ENCODE measurements at places on chromosomes 2 and 18.

DNA sequence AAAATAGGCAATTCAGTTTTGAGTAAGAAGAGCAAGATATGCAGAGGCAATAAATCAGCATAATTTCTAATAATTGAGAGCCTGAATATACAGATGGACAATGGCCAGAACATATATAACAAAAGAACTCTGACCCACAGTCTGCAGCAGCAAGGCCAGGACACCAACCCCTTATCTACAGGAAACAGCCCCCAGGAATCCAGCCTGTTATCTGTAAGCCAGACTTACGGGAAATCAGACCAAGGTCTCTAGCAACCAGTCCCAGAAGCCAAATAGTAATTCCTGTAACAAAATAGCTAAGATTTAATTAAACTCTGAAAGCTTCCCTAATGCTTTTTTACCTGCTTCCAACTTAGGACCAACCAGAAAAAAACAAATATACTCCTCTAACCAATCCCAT lies 434.5 kb upstream of the GYPC start:
- no peak for DNase-seq

DNA sequence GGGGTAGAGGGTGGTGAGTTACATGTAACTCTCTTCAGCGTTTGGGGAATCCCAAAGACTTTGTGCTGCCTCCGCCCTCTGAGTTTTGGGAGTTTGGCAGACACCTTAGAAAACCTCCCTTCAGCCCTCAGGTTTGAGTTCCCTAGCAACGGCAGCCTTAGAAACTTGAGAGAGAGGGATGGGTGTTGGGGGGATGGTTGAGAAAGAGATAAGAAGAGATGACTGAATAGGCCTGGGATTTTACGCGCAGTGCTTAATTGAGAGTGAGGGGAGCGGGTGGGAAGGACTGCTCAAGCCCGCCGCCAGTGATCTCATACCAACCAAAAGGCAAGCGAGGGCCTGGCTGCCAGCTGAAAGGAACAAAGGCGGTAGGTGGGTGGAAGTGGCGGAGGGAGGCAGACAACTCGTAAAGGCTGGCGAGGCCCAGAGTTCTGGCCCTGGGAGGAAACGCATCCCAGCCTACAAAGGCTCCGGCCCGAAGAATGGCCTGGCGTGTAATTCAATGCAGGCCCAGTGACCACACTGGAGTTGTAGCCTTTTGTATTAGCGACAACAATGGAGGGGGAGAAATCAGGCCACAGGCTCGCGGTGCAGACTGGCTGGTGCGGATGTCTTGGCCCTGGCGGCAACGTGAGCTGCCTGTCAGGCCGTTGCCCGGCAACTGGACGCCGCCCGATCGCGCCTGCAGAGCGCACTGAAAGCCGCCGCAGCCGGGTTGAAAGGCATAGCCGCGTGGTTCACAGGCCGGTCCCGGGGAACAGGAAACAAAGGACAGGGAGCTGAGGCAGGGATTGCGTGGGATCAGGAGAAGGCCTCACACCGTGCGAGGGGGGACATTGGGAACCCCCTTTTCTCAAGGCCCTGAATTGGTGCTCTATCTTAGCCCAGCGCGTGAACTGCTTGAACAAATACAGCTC lies 39.9 kb upstream of the DARS1 start:
- no peak for DNase-seq

DNA sequence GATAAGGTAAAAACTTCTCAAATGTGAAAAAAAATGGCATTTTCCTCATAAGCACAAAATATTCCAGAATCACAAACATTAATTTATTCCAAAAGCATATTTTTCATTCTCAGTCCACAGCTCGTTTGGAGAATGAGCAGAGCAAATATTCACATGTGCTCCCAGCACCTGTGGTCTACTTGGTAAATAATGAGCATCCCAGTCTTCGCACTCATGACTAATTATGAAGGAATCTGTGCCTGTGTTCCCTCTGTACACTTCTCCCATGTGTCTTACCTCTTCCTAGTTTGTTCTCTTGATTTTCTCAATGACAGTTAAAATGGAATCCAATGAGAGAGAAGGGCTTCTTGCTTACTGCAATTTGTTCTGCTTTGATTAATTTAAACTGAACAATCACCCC lies 671.0 kb upstream of the SOX11 start:
- peak; percentile 77 for DNase-seq

- no peak for DNase-seq
These were observed 68.0 kb downstream of the MAPK4 start for GRCh38 chr18:50627594-50628532.

DNA sequence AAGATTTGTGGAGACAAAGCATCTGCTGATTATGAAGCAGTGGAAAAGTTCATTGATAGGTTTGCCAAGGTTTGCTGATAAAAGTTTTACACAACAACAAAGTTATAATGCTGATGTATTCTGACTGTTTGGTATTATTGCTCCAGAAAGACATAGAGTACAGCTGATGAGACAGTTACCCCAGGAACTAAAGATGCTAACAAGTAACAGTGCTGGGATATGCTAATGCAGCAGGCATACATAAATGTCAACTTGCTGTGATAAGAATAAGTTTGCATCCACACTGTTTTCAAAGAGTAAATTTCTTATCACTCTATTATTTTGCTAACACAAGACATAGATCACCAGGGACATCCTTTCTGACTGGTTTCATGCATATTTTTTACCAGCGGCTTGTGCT lies 1221.3 kb upstream of the CELF4 start:
- no peak for DNase-seq

DNA sequence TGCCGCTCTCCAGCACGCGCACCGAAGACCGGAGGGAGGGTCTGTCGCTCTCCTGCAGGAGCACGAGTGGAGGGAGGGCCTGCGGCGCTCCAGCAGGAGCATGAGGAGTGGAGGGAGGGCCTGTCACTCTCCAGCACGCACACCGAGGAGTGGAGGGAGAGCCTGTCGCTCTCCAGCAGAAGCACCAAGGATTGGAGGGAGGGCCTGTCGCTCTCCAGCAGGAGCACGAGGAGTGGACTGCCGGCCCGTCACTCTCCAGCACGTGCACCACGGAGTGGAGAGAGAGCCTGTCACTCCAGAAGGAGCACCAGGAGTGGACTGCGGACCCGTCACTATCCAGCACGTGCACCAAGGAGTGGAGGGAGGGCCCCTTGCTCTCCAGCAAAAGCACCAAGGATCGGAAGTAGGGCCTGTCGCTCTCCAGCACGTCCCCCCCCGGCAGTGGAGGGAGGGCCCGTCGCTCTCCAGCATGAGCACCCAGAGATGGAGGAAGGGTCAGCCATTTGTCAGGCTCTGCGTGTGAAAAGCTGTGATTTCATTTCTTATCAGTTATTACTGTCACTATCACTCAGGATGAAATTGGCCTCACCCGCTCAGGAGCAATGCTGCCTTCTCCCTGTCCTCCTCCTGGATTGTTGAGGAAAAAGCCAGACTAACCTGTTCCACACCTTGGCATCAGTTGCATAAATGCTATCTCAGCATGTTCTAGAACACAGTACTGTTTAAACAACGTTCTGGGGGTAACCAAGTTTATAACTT lies 35.9 kb downstream of the ADI1 start:
- DNase-seq = no peak

- DNase-seq = no peak
These were observed 270.7 kb upstream of the HDAC4 start for GRCh38 chr2:239671471-239671870.

DNA sequence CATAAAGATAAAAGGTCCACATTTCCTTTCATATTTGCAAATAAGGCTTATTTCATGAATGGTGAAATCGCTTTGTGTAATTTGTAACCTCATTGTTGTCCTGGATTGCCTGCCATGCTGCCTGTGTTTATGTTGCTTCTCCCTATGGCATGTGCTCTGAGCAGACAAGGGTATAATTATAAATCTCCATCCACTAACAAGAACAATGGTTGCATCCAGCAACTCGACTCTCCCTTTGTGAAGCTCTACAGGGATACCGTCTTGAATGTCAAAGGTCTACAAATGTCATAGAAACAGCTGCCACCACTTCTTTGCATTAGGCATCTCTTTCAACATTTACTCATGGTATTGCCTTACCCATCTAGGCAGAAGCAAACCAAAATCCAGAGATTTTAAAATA lies 209.6 kb downstream of the SLC8A1 start:
- no peak for DNase-seq

GRCh38 chr18:8337211-8337610 lies 272.0 kb upstream of the RAB12 start:
- no peak for DNase-seq

DNA sequence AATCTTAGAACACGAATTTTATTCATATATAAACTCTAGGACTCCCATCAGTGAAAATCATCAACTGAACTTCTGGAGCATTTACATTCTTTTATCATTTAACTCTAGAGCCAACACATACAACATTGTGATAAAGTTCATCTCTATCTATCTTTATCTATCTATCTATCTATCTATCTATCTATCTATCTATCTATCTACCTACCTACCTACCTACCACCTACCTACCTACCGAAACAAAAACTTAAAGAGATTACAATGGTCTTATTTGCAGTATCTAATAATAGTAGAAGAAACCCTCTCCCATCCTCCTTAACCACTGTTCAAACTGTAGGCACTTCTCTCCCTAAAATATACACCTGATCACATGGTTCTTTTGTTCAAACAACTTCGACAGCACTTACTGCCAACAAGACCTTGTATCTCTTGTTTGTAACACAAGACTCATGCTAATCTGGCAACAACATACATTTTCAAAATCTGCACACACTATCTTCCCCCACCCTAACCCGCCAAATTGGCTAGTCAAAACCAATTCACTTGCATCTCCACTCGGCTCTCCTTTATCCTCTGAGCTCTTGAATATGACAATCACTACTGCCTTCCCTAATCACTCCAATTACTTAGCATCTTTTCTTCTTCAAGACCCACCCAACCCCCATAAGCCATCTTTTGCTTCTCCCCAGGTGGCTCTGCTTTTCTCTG lies 69.0 kb downstream of the GORASP2 start:
- DNase-seq = no peak

- DNase-seq = no peak
These were observed 49.7 kb downstream of the FOSL2 start for GRCh38 chr2:28442328-28442727.

DNA sequence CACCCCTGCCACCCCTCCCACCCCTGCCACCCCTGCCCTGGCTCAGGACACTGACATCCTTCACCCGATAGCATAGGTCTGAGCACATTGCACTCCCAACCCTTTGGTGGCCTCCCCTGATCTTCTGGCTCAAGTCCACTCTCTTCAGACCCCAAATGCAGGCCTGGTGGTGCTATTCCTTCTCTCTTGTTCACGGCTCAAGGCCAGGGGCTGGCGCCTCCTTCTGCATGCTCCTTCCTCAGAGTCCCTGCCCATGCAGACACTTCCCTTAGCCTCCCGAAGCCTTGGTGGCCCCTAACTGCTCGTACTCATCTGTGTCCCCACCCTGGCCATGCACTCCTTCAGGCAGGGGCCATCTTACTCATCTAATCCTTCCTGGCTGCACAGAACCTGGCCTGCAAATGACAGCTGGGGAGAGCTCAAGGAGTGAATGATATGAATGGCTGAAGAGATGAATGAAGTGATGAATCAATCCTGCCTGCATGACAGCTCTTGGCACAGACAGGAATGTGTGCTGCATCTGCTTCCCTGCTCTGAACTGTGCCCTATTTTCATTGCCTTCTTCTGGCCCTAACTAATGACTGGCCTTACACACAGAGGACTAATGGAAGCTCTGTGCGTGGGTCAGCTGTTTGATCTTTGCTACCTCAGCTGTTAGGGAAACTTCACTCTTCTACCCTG lies 290.8 kb downstream of the DYSF start:
- peak; percentile 64 for DNase-seq

- no peak for DNase-seq
These were observed 121.3 kb downstream of the GREB1L start for GRCh38 chr18:21363348-21363747.

GRCh38 chr2:66427300-66427699 lies 7.6 kb upstream of the MEIS1 start:
- no peak for DNase-seq

- DNase-seq = no peak
These were observed 21.4 kb downstream of the SMYD1 start for GRCh38 chr2:88088999-88089398.

DNA sequence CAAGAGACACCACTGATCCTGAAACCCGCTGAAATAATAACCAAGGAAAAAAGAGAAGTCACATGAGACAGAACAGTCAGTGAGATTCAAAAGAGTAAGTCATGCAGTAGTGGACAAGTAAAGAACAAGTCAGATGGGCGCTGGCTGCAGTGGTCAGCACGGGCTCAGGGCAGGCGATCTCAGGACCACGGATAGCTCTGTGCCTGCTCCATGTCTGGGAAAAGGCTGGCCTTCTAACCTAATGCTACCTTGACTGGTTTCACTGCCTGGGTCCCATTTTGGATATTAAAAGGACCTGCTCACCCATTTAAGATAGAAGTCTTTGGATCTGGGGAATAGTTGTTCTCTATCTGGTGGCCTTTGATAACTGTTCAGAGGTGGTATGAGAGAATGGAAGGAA lies 61.7 kb upstream of the LCLAT1 start:
- no peak for DNase-seq

DNA sequence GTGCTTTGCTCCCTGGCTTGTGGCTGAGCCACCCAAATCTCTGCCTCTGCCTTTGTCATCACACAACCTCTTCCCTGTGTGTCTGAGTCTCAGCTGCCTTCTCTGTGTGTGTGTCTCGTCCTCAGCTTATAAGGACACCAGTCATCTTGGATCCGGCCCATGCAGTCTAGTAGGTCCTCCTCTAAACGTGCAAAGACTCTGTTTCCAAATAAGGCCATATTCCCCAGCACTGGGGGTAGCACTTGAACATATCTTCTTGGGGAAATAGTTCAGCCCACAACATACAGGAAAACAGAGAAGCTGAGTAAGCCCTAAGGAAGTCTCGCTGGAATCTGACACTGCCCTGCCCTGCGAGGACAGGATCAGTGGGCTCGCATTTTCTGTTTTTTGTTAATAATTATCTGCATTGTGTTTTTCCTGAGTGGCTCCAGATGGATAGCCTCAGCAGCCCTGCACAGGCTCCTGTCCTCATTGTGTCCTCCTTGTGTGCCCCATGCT lies 42.1 kb downstream of the MTCL1 start:
- no peak for DNase-seq

DNA sequence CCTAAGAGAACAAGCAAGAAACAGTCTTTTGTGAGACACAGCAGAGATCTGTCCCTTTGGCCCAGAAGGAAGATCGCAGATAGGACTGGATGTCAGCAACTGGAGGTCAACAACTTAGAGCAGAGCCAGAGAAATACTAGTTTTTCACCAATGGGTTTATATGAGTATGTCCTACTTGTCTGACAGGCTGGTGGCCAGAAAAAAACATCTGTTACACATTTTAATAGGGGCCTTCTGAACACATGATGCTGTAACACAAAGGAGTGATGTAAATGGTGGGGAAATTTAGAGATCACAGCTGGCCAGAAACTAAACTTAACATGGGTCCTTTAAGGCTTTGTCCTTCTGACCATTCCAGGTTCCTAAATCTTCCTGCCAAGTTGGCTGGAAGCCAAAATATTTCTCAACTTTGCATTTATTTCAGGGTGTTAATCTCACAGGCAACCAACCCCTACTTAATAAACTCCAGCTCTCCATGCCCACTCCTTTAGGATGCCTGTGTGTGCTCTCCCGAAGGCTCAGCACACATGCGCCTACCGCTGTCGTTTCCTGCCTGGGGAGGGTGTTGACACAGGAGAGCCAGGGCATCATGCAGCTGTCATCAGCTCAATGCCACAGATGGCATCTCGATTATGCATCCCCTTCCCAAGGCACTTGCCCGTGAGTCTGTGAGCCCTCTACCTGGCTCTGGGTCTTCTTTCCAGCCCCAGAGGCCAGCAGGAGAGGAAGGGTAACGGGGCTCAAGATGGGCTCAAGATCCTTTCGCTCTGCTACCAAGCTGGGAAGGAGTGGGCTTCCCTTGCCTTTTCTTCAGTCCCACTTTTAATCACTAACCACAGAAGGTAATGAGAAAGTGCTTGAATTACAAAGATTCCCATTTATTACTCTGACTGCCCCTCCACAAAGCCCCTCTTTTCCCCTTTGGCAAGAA lies 252.5 kb downstream of the ETAA1 start:
- DNase-seq = peak; percentile 56
